ENCODE measurements at places on chromosomes 5 and 9.

GRCh38 chr9:130607640-130608420 is 28.5 kb downstream of the FUBP3 start:
- H3K27ac ChIP-seq, result no peak overlapping the region
- H3K4me1 ChIP-seq, result peaks cover 8% of the 10 kb centered on the region
- H3K4me3 ChIP-seq, result no peak overlapping the region
- no peak for DNase-seq
- H3K36me3 ChIP-seq, result peaks cover 27% of the 10 kb centered on the region
- H3K27me3 ChIP-seq, result no peaks in the 10 kb centered on the region

GRCh38 chr9:116572095-116572748 is 114.9 kb upstream of the TRIM32 start:
- H3K27me3 ChIP-seq, result no peaks in the 10 kb centered on the region
- DNase-seq, result peak; percentile 65
- no peaks in the 10 kb centered on the region for H3K36me3 ChIP-seq

- H3K4me1 ChIP-seq, result no peaks in the 10 kb centered on the region
- no peak overlapping the region for H3K4me3 ChIP-seq
- no peak for DNase-seq
- H3K27ac ChIP-seq, result no peak overlapping the region
- H3K27me3 ChIP-seq, result peaks cover 17% of the 10 kb centered on the region
- no peaks in the 10 kb centered on the region for H3K36me3 ChIP-seq
Measured at GRCh38 chr9:113129884-113130283, 20.9 kb upstream of the SLC31A2 start.

DNA sequence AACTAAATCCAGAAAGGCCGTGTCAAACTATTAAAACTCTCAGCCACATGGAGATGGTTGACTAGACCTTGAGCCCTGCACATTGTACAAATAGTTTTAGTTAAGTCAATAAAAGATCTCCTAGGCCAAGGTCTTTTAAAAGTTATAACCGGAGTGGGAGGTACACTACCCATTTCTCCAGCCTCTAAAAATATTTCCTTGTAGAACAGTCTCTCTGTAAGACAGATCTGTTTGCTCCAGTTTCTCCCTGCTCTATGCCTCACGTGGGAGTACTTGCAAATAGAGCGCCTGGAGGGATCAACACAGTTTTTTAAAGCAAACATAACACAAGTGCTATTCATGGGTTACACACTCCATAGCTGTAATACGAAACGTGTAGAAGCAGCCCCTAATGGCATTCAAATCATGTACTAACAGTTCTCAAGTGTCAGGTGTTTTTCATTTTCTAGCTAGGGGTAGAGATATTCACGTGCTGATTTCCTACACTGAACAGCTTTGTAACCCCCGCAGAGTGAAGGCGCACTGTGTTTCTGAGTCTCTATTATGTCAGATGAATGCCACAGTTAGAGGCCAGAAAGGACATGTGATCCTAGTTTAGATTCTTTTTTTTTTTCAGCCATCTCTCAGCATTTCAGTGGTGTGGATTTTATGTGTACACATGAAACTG is 703.4 kb upstream of the GRAMD2B start:
- H3K4me3 ChIP-seq, result no peak overlapping the region
- no peak for DNase-seq
- peaks cover 2% of the 10 kb centered on the region for H3K27me3 ChIP-seq
- H3K4me1 ChIP-seq, result no peaks in the 10 kb centered on the region
- no peak overlapping the region for H3K27ac ChIP-seq

DNA sequence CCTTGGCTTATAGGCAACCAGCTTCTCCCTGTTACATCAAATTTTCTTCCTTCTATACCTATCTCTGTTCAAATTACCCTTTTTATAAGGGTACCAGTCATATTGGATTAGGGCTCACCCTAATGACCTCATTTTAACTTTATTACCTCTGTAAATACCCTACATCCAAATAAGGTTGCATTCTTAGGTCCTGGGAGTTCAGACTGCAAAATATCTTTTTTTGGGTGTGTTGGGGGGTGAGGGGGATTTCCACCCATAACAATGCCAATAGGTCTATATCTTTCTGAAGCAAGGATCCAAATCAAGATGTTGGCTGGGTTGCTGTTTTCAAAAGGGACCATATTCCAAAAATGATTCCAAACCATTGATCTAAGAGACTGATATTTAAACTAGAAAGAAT is 141.7 kb downstream of the XRCC4 start:
- no peak overlapping the region for H3K27ac ChIP-seq
- H3K27me3 ChIP-seq, result no peaks in the 10 kb centered on the region
- no peaks in the 10 kb centered on the region for H3K36me3 ChIP-seq
- peaks cover 7% of the 10 kb centered on the region for H3K4me1 ChIP-seq
- no peak for DNase-seq
- no peak overlapping the region for H3K4me3 ChIP-seq

DNA sequence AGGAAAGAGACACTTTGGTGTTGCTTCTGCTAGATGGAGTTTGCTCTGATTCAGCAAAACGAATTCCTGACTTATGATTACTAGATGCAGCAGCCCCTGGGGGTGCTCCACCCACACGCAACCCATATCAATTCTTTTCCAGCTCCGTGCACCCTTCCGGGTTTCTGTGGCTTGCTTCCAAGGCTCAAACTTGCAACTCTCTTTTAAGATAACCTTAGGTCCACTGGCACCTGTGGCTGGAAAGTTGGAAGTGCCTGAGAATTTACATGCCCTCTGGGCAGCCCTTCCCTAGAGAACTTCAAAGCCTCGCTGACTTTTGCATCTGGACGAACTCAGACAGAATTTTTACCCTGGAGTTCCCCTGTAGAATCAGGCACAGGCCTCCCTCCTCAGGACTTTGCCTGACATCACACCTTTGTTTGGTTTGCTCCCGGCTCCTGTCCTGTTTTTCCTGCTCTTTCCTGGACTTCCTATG is 224.9 kb downstream of the SNX18 start:
- H3K36me3 ChIP-seq, result no peaks in the 10 kb centered on the region
- H3K4me1 ChIP-seq, result peaks cover 78% of the 10 kb centered on the region
- H3K27me3 ChIP-seq, result no peaks in the 10 kb centered on the region
- peak; percentile 80 for DNase-seq
- H3K27ac ChIP-seq, result peak overlapping the region; percentile 99
- peak overlapping the region; percentile 47 for H3K4me3 ChIP-seq

DNA sequence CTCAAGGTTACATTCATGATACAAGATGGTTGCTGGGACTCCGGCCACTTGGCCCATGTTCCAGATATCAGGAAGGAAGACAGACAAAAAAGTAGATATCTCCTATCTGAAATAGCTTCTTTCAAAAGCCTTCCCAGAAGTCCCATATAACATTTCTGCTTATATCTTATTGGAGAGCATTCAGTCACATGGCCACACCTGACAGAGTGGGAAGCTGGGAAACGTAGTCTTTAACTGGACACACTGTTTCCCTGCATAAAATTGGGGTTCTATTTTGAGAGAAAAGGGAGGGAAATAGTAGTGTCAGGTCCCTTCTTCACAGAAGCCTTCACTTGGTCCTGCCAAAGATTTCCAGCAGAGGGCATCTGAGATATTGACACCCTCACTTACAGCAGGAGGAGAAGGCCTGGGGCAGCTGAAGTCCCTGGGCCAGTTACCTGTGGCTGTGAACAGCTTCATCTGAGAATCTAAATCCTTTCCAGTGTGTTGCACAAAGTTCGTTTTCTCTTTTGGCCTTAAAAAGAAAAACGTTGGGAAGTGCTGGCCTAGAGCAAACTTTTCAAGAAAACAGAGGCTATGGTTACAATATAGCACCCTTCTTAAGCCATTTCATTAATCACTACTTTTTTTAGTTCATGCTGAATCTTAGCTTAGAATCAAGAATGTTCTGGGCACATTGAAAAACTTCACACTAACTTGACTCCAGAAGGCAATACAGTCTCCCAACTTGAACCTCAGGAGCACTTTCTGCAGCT is 33.5 kb downstream of the SPEF2 start:
- peak; percentile 46 for DNase-seq
- no peaks in the 10 kb centered on the region for H3K27me3 ChIP-seq
- no peak overlapping the region for H3K4me3 ChIP-seq

DNA sequence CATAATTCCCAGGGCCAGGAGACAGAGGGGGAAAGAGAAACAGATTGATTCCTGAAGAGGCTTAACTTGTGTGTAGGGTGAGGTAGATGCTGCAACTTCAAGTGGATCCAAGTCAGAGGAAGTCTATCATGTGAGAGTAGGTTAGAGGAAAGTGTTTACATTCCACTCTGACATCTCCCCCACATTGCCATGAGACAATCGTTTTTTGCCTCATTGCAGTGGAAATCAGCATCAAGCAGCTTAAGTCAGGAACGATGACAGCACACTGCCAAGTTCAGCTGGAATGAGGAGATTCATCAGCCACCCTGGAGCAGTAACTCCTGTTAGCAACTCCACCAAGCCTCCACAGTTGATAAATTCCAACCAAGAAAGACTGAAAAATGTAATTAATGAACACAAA is 689.7 kb upstream of the MEF2C start:
- H3K4me3 ChIP-seq, result no peak overlapping the region
- H3K27me3 ChIP-seq, result no peaks in the 10 kb centered on the region
- peak; percentile 3 for DNase-seq
- no peaks in the 10 kb centered on the region for H3K36me3 ChIP-seq
- H3K27ac ChIP-seq, result no peak overlapping the region
- H3K4me1 ChIP-seq, result no peaks in the 10 kb centered on the region

GRCh38 chr9:70932097-70932496 is 189.3 kb downstream of the TRPM3 start:
- no peaks in the 10 kb centered on the region for H3K27me3 ChIP-seq
- peaks cover 5% of the 10 kb centered on the region for H3K36me3 ChIP-seq

GRCh38 chr5:143347046-143347445 is 56.4 kb downstream of the NR3C1 start:
- peaks cover 9% of the 10 kb centered on the region for H3K36me3 ChIP-seq
- no peak overlapping the region for H3K4me3 ChIP-seq
- H3K4me1 ChIP-seq, result peaks cover 22% of the 10 kb centered on the region

DNA sequence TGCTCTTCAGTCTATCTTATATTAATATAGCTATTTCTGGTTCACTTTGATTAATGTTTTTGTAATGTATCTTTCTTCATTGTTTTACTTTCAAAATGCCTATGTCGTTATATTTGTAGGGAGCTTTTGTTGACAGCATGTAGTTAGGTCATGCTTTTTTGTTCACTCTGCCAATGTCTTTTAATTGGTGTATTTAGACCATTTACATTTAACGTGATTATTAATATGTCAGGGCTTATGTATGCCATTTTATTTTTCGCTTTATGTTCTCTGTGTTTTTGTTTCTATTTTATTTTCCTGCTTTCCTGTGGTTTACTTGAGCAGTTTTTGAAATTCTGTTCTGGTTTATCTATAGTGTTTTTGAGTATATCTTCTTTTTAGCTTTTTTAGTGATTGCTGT is 10.8 kb downstream of the GARIN3 start:
- no peaks in the 10 kb centered on the region for H3K36me3 ChIP-seq
- no peak for DNase-seq
- H3K27ac ChIP-seq, result no peak overlapping the region
- no peak overlapping the region for H3K4me3 ChIP-seq

GRCh38 chr9:745761-746380 is 95.6 kb upstream of the DMRT1 start:
- H3K4me3 ChIP-seq, result no peak overlapping the region
- H3K27me3 ChIP-seq, result peaks cover 3% of the 10 kb centered on the region
- no peak for DNase-seq
- peaks cover 71% of the 10 kb centered on the region for H3K36me3 ChIP-seq
- H3K27ac ChIP-seq, result no peak overlapping the region

- no peak overlapping the region for H3K4me3 ChIP-seq
- DNase-seq, result no peak
- H3K36me3 ChIP-seq, result no peaks in the 10 kb centered on the region
- no peaks in the 10 kb centered on the region for H3K4me1 ChIP-seq
- H3K27ac ChIP-seq, result no peak overlapping the region
Measured at GRCh38 chr5:134426361-134426760, 14.7 kb upstream of the CDKN2AIPNL start.

DNA sequence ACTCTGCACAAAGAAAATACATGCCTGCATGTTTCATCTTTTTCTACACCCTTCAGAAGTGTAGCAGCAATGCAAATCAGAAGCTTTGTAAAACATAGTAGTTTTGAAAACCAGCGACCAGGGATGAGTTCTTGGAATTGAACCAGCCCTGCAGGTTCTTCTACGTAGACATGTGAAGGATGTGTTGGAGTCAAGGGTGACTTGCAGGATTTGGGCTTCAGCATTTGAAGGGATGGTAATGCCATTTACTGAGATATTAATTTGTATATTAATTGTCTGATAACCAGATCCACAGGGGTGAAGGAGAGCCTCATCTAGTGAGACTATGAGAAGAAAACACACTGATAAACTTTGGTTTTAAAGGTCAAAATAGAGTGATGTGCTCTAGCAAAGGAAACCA is 72.4 kb downstream of the KIAA1958 start:
- DNase-seq, result no peak
- peaks cover 70% of the 10 kb centered on the region for H3K4me1 ChIP-seq
- no peaks in the 10 kb centered on the region for H3K27me3 ChIP-seq
- peak overlapping the region; percentile 1 for H3K4me3 ChIP-seq
- H3K27ac ChIP-seq, result peak overlapping the region; percentile 66

DNA sequence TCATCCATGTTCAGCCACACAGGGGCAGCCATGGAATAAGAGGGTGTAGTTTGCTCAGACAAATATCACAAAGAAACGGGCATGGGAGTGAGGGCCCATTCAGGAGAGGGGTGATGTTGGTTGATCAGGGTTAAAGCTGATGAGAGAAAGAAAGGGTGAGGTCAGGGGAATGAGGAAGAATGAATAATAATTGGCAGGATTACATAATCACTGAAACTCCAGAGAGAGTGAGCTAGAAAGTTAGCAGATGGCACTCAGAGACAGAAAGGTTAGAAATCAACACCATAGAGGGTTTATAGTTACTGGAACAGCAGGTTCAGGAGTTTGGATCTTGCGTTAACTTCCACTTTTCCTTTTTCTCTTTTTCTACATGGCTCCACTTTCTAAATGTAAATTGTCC is 113.9 kb downstream of the TAF11L14 start:
- H3K27me3 ChIP-seq, result no peaks in the 10 kb centered on the region
- H3K36me3 ChIP-seq, result no peaks in the 10 kb centered on the region
- H3K4me3 ChIP-seq, result no peak overlapping the region
- H3K27ac ChIP-seq, result no peak overlapping the region

DNA sequence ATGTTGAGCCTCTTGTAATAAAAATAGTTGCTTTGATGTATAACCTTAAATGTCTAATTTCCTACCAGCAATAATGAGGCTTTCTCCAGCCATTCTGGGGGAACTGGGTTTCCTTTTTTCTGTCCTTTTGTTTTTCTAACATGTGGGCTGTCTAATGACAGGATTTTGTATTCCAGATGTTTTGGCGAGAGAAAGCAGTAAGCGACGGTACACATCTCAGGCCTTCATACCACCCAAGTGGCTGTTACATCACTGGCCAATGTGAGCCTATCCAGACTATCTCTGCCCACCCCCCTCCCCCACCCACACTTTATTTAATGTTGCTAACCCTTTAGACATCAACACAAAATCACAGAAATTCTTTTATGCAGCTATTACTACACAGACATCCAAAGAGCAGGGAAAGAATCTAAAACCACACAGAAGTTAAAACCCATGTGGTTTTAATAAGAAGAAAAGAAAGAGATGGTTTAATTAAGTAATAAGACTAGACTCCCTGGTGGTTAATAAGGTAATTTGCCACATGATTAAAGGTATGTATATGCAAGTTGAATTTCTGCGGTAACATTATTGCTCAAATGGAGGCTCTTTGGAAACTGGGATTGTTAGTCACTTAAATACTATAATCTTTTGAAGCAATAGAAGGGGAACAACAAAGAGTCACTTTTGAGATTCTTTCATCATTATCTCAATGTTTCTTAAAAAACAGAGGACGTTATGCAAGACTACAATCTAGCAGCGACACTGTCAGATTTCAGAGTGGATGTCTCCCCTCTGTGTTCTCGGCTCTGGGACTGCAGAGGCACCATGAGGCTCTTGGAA is 365.1 kb downstream of the ENC1 start:
- DNase-seq, result peak; percentile 81
- no peaks in the 10 kb centered on the region for H3K36me3 ChIP-seq
- peaks cover 50% of the 10 kb centered on the region for H3K4me1 ChIP-seq
- peaks cover 3% of the 10 kb centered on the region for H3K27me3 ChIP-seq
- H3K27ac ChIP-seq, result peak overlapping the region; percentile 1
